ENCODE measurements at places on chromosomes 13 and 19.

- no peak for DNase-seq
Observed at GRCh38 chr19:45881909-45882528, 3.9 kb downstream of the IRF2BP1 start.

DNA sequence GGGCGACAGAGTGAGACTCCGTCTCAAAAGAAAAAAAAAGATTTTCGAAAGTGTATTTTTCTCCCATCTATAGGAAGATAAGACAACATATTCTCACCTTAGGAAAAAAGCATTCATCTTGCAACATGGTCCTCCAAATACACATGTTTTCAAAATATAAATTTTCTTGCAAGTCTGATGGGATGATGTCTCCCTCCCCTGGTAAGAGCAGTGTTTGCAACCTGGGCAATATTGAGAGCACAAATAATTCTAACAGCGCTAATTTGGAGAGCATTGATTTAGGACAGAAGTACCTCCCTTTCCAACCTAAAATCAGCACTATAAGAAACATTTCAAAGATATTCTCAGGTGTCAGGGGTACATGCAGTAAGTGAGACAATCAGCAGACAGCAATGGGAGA lies 61.0 kb upstream of the SHISA2 start:
- DNase-seq, result no peak

- peak; percentile 81 for DNase-seq
Observed at GRCh38 chr19:12769689-12770088, 5.7 kb downstream of the HOOK2 start.

GRCh38 chr13:110114316-110114715 lies 192.6 kb downstream of the COL4A1 start:
- DNase-seq, result no peak

GRCh38 chr13:66830940-66831716 lies 399.0 kb downstream of the PCDH9 start:
- DNase-seq, result no peak

DNA sequence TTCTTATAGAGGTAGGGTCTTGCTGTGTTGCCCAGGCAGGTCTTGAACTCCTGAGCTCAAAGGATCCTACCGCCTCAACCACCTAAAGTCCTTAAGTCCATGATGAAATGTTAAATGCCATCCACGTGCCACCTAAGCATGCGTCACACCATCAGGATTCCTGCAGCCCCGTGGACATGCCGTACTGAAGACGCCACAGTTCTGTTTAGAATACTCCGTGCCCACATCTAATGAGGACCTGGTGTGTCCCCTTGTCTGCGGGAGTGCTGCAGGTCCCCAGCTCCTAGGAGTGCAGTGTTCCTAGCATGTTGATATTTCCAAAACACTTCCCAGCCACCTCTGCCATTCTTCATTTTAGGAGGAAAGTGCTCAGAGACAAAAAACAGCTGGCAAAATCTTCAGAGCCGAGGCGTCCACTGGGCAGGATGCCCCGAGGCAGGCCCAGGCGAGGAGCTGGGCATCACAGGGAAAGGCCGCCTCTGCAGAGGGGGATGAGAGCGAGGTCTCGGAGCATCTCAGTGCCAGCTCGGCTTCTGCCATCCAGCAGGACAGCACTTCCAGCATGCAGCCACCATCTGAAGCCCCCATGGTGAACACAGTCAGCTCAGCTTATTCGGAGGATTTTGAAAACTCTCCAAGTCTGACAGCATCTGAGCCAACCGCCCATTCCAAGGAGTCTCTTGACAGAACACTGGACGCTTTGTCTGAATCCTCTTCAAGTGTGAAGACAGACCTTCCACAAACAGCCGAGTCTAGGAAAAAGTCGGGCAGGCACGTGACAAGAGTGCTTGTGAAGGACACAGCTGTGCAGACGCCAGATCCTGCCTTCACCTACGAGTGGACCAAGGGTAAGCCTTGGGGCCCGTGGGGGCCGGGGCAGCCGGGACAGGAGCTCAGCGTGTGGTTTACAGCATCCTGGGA lies 13.2 kb downstream of the C19orf44 start:
- DNase-seq, result peak; percentile 76

DNA sequence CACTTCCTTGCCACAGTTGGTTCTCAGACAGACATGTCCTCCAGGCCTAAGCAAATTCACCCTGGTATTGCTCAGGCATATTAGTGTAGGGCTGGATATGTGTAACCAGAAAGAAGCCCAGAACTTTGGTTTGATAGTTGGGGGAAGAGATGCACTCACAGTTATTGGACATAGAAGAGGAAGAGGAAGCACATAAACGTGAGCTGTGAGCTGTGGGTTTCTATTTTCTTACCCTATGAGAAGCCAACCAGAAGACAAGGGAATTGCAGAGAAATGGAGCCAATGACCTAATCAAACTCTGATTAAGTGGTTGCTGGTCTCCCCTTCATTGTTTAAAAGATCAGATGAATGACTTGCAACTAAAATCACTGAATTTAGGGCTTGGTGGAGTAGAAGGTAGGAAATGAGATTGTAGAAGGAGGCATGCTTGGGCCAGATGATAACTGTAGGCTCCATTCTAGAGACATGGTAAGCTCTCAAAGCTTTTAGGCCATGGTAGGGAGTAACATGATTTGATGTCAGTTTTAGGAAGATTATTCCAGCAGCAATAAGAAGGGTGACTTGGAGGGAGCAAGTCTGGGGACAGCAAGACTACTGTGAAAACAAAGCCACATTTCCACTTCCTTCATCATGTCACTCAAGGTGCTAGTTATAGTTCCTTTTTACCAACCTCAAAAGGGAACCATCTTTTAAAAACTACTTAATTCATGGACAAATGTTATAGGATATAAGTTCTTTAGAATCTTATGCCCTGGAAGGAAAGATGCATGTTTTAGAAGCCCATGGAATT lies 24.1 kb upstream of the WDFY2 start:
- no peak for DNase-seq

DNA sequence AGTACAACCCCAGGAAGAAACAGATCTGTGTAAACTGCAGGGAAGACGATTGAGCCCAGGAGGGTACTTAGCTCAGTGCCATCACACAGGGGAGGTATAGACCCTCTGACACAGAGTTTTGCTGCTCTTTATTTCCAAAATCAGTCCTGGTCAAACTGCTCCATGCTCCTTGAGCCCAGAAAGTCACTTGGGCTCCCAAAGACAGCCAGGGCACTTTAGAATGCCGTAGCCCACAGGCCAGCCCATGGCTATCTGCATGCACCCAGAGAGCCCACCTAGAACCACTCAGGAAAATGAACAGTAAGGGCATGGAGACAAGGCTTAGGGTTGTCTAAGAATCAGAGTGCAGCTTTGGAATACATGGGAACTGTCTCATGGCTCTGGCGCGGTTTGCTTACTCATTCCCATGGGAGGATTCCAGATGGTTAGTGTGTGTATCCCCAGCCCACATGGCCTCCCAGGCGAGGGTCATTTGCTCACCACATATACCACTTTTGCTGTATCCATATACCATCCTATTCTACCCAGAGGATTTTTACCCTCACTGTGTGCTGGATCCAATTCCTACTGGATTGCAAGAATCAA lies 14.7 kb upstream of the PDCD5 start:
- no peak for DNase-seq

GRCh38 chr19:834216-834615 lies 6.6 kb downstream of the AZU1 start:
- no peak for DNase-seq

- peak; percentile 70 for DNase-seq
Observed at GRCh38 chr13:44050450-44051063, 170.9 kb downstream of the LACC1 start.

- peak; percentile 23 for DNase-seq
Observed at GRCh38 chr13:100349594-100349993, 239.0 kb downstream of the GGACT start.

GRCh38 chr19:7698583-7698982 lies 3.3 kb downstream of the FCER2 start:
- DNase-seq, result no peak

- DNase-seq, result peak; percentile 16
Observed at GRCh38 chr19:23203841-23204344, 46.3 kb downstream of the ZNF724 start.

- no peak for DNase-seq
Observed at GRCh38 chr19:11921852-11922495, 2.9 kb upstream of the ZNF700 start.

DNA sequence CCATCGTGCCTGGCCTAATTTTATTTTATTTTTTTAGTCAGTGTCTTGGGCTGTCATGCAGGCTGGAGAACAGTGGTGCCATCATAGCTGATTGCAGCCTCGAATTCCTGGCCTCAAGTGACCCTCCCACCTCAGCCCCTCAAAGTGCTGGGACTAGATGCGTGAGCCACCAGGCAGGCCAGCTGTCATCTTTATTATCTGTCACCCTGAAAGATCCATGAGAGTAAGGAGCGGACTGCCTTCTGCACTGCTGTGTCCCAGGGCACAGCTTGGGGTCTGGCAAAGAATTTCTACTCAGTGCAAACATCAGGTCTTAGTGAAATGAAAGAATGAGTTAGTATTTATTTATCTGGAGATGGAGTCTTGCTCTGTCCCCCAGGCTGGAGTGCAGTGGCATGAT lies 9.5 kb upstream of the TLE5 start:
- peak; percentile 79 for DNase-seq

DNA sequence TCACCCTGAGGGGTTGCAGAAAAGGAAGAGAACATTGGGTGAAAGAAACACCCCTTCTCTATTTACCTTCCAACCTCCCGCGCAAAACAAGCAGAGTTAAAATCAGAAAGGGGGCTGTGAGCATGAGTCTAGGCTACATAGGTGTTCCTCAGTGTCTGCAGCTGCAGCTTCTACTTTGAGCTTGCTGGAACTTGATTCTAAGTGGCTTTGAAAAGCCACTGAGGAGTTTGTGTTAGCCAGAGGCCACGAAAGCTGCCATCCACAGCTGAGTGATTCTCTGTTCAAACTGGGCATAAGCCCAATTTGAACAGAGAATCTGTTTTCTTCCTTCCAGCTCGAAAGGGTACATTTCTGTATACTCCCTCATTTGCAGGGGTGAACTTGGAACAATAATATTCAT lies 343.9 kb downstream of the PCDH9 start:
- peak; percentile 31 for DNase-seq

GRCh38 chr19:33409906-33410685 lies 36.6 kb downstream of the CEBPG start:
- DNase-seq, result no peak

GRCh38 chr13:20570517-20570916 lies 3.6 kb downstream of the IFT88 start:
- DNase-seq, result no peak

DNA sequence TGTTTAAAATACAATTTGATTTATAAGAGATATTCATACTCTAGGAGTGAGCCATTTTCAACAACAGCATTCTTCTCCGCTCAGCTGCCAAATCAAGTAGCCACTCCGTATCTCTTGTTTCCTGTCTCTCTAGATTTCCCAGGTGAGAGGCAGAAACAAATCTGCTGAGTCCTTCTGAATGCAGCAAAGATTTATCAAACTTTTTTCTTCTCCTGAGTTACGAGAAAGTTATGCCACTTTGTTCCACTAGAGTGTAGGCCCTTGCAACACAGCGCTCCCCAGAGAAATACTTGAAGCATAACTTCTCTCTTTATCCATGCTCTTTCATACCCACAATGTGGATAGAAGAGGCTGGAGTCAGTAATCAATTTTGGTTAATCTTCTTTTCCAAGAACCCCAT lies 1960.8 kb downstream of the OLFM4 start:
- DNase-seq, result no peak

DNA sequence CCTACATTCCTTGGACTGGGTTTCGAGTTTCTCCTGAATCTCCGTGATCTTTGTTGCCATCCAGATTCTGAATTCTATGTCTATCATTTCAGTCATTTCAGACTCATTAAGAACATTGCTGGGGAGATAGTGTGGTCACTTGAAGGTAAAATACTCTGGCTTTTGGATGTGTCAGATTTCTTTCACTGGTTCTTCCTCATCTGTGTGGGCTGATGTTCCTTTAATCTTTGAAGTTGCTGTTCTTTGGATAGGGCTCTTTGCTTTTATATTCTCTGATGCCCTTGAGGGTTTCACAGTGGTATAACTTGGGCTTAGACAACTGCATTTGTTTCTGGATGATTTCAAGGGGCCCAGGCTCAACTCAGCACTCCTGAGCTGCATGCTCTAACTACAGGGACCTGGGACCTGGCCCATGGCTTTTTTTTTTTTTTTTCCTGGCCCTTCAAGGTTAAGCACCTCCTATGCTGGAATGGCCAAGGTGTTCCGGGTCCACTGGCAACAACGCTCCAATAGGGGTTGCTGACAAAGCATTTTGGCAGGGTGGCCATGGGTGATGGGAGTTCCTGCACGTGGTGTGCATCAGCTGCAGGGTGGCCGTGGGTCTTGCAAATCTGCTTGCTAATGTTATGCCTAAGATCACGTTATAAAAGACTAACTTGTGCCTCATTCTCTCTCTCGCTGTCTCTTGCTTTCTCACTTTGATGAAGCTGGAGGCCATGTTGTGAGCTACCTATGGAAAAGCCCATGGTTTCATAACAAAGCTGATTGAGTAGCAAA lies 5.9 kb upstream of the SIGLEC7 start:
- DNase-seq, result no peak

- DNase-seq, result no peak
Observed at GRCh38 chr19:1364070-1364704, 19.5 kb upstream of the NDUFS7 start.

DNA sequence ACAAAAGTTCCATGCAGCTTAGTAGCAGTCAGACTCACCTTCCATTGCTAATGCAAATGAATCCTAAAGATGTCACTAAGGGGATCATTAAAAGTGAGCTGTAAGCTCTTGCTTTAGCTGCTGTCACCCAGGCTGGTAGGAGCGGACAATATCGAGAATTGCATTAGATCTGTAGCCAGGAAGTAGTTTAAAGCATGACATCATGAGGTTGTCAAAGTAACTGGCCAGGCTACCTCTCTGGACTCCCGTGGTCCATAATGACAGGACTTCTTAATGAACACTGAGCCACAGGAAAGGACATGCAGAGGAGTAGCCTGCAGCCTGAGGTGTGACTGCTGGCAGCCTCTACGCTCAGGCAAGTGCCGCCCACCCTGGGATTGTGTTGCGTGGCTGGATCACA lies 522.3 kb upstream of the NBEA start:
- no peak for DNase-seq

GRCh38 chr19:50835103-50835784 lies 1.9 kb upstream of the KLK15 start:
- peak; percentile 6 for DNase-seq

DNA sequence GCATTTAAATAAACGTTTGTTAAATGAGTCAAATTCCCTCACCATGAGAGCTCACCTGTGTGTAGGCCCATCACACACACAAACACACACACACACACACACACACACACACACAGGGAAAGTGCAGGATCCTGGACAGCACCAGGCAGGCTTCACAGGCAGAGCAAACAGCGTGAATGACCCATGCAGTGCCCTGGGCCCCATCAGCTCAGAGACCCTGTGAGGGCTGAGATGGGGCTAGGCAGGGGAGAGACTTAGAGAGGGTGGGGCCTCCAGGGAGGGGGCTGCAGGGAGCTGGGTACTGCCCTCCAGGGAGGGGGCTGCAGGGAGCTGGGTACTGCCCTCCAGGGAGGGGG lies 8.5 kb upstream of the CEACAM5 start:
- DNase-seq, result no peak

Data from tongue (tissue), 3 donors.